ENCODE measurements at places on chromosomes 3 and 15.

DNA sequence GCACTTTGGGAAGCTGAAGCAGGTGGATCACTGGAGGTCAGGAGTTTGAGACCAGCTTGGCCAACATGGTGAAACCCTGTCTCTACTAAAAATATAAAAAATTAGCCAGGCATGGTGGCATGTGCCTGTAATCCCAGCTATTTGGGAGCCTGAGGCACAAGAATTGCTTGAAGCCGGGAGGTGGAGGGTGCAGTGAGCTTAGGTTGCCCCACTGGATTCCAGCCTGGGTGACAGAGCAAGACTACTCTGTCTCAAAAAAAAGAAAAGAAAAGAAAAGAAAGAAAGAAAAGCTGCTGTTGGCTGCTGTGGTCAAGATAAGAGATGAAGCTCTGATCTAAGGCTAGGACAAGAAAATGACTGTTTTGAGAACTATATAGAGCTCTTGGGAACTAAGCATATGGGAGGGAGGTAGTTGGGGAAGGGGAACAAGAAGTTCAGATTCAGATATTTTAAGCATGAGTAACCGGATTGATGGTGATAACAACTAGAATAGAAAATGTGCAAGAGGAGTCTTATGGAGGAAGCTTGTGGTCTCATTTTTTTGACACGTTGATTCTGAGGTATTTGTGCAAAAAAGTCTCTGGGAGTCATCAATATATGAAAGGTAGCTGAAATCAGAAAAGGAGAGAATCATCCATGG is 25.7 kb downstream of the DNAH12 start:
- no peak for DNase-seq

DNA sequence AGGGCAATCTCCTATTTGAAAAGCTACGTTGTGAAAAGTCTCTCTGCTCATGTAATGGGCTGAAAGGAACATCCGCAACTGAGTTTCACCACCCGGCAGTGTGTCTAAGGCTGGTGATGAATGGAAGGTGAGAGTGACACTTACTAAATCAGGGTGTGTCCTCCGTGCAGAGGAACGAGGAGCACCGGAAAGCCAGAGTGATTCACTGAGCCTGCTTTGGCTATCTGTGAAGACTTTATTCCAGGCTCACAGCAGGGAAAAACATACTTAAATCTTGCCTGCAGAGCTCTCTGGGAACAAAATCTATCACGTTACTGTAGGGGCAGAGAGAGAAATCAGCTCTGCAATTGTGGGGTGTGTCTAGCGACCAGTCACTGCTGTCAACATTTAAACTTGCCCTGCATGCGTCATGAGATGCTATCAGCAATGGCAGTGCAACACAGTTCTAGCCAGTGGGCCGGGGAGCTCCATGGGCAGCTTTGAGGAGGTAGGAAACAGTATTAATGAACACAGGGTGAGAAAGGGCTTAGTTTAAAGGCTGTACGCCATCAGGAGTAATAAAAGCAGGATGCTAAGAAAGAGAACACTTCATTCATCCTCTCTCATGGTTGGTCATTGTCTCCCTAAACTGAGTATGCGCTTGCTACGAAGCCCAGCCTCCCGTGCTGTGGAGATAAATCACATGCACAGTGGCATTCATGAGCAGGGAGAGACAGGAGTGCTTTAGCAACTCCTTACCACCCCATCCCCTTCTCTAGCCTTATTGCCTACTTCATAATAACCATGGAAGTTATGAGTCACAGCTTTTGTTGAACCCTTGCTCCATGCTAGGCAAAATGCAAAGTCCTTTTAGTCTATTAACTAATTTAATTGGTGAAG is 542.7 kb upstream of the ADAMTS9 start:
- no peak for DNase-seq

DNA sequence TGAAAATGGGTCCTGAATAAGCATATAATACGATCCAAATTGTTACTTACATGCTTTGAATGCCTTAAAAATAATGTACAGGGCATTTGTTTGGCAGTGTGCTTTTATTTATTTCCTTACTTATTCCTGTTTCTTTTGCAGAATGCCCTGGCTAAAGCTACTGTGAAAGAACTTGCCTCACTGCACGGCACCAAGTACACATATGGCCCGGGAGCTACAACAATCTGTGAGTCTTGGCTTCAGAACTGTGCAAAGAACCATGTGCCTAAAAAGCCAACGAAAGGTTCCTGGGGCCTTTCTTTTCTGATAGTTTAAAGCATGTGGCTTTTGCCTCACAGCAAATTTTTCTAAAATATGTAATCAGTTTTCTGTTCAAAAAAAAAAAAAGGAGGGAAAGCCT is 7.8 kb upstream of the CPA3 start:
- DNase-seq: no peak

DNA sequence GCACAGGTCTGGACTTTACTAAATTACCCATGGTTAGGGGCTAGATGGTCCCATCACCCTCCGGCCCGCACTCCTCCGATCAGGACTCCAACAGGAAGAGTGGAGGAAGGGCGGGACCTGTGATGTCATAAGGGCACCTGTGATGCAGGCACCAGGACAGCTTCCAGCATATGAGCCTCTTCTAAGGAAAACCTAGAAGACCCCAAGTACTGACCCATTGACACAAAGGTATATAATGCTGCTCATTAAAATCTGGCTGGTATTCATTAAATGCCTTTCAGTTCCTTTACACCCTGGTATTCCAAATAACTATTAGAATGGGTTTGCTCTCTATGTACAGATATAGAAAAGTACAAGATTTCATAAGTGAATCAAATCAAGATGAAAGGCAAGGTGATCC is at the start of gene IQCF5:
IQCF5 (minus strand) TSS at position 101 of the 400 bp plus-strand sequence; CDS start at position 31, 70 bp downstream.
- DNase-seq: no peak

Measured in AG09309 (cell line).